IMR-90 (cell line): ENCODE measurements at places on chromosomes 2 and 18. TPM values are rescaled to one million over a fixed set of nuclear protein-coding genes. Genes with fewer than 3 reads are reported as not detected.

- DNase-seq, result no peak
These were observed 16.2 kb upstream of the ALPP start for GRCh38 chr2:232362174-232362900.

GRCh38 chr18:23249348-23249747, 114.1 kb downstream of the CABLES1 start:
- DNase-seq, result no peak

GRCh38 chr2:73886357-73886756, 6.5 kb upstream of the ACTG2 start:
- DNase-seq, result no peak

GRCh38 chr2:224145751-224146355, 106.8 kb upstream of the SERPINE2 start:
- DNase-seq, result peak; percentile 80

- no peak for DNase-seq
These were observed 5.5 kb upstream of the REV1 start for GRCh38 chr2:99495115-99495860.

DNA sequence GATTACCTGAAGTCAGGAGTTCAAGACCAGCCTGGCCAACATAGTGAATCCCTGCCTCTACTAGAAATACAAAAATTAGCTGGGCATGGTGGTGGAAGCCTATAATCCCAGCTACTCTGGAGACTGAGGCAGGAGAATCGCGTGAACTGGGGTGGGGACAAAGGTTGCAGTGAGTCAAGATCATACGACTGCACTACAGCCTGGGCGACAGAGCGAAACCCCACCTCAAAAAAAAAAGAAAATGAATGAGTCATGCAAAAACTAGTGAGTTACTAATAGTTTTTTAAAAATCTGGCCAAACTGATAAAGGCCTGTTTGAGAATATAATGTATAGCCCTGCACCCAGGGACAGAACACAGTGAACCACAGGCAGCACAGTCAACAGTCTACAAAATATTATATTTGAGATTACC, 17.5 kb downstream of the AFG3L2 start:
- DNase-seq, result peak; percentile 62

DNA sequence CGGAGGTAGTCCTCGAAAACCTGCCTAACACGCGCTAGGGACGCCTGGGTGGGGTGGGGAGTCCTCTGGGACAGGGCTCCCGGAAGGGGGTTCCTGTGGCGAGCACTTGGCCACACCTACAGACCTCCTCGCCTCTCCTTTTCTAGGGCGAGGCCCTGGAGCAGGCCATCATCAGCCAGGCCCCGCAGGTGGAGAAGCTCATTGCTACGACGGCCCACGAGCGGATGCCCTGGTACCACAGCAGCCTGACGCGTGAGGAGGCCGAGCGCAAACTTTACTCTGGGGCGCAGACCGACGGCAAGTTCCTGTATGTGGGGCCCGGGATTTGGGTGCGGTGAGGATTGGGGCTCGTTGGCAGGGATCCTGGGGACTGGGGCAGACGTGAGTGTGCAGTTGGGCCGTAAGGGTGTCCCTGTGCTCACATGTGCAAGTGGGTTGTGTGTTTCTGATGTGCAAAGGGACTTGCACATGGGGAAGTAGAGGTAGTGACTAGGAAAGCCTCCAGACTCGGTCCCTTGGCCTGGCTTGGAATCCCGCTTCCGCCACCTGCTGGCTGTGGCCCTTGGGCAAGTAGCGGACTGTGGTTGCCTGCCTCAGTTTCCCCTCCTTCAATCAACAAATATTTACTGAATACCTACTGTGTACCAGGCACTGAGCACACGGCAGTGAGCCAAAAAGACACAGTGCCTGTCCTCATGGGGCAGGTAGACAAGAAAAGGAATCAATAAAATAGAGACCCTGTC, 11.7 kb downstream of the ZAP70 start:
- no peak for DNase-seq

- DNase-seq, result peak; percentile 48
These were observed 12.2 kb upstream of the COL5A2 start for GRCh38 chr2:189191766-189192165.

GRCh38 chr2:99573634-99574251, 83.9 kb upstream of the REV1 start:
- DNase-seq, result no peak

DNA sequence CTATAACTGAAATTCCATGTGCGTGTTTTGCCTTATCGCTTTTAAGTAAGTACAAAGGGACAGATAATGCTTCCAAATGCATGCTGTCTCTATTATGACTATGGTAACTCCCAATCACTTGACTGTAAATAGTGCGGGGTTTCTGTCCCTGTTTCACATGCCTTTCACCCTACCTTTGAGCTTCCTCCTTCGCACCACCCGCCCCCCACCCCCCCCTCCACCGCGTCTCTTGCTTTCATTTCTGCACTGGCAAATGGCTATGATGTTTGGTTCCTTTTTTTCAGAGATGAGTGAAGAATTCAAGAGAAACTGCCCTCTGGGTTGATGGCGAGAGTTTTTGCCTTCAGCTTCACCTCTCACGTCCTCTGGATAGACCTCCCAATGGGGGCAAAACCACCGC, 25.0 kb upstream of the SPP2 start:
- no peak for DNase-seq

- no peak for DNase-seq
These were observed 82.0 kb downstream of the STK39 start for GRCh38 chr2:168165397-168165796.

- DNase-seq, result no peak
These were observed 87.1 kb downstream of the GFPT1 start for GRCh38 chr2:69299772-69300516.

DNA sequence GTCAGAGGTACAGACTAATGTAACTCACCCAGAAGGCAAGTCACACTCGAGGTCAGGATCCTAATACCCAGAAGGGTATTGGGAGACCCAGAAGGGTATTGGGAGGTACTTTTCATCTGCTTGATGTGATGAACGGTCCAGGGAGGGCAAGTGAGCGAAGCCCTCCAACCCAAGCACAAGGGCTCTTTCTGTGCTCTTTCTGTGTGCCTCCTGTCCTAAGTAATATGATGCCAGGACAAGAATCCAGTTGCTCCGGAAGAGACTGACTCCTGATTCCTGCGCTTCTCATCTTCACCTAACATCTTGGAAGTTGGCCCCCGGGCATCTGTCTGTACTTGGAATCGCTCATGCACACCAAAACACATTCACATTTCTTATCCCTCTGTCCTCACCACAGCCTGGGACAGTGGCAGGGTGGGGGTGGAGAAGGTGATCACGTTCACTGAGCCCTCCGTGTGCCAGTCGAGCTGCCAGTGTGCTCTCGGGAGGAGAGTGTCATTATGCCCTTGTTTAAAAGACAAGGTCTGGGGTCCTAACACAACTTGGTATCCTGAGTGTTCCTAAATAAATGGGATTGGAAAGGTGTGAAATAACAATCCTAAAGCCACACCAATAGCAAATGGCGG, 17.1 kb downstream of the GYPC start:
- DNase-seq, result no peak

GRCh38 chr18:70188113-70188512, 17.4 kb downstream of the RTTN start:
- peak; percentile 44 for DNase-seq

- peak; percentile 66 for DNase-seq
These were observed 77.3 kb downstream of the KCTD1 start for GRCh38 chr18:26471027-26471426.

- DNase-seq, result no peak
These were observed 139.8 kb upstream of the CCDC150 start for GRCh38 chr2:196499686-196500085.

DNA sequence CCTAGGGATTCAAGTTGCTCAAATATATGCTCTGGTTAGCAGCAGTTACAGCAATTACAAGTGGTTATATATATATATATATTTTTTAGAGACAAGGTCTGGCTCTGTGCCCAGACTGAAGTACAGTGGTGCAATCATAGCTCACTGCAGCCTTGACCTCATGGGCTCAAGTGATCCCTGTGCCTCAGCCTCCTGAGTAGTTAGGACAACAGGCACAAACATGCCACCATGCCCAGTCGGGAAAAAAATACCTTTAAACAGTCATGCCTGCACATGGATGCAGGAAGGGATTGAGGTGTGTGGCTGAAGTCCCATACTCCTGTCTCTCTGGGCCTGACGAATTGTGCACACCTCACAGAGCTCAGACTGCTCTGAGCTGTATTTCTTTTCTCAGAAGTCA, 19.6 kb upstream of the DNAH7 start:
- DNase-seq, result peak; percentile 45

- DNase-seq, result no peak
These were observed 65.3 kb upstream of the CCDC85A start for GRCh38 chr2:56118474-56118873.

- DNase-seq, result peak; percentile 7
These were observed 342.6 kb downstream of the CTNNA2 start for GRCh38 chr2:79855264-79856006.

GRCh38 chr2:22209545-22209944, 1085.8 kb downstream of the TDRD15 start:
- DNase-seq, result no peak

- peak; percentile 61 for DNase-seq
These were observed 670.7 kb downstream of the ERBB4 start for GRCh38 chr2:211867845-211868451.

DNA sequence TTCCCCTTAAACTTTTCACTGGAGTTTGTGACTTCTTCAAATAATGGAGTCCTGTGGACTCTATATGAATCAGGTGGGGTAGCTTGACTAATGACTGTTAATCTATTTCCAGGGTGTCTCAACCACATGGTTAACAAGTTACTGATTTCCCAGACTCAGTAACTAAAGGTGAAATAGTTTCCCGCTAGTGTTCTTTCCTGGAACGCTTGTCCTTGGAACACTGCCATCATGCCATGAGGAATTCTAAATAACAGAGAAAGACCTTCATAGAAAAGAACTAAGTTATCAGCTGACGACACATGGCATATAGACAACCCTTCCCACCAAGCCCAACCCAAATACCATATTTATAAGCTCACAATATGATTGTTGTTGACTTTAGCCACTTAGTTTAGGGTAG, 1027.9 kb upstream of the FAM98A start:
- DNase-seq, result no peak

DNA sequence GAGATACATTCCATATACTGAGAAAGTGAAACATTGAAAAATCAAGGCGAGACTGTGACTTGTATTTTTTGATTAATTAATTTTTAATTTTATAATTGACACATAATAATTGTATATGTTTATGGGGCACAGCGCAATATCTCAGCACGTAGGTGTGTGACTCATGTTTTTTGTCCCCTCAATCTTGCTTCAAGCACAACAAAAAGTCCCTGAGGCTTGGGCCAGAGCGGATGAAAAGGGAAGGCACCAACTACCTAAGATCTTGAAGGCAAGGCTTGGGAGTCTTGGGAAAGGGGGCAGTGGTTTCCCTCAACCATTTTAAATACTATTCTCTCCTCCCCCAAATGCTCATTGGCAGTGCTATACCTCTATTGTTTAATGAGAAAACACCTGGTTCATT, 9.9 kb downstream of the SGPP2 start:
- DNase-seq, result no peak

GRCh38 chr2:45964223-45964841, 312.9 kb downstream of the PRKCE start:
- peak; percentile 90 for DNase-seq

GRCh38 chr2:109128048-109128615, 873 bp upstream of the SH3RF3 start:
- peak; percentile 91 for DNase-seq

- no peak for DNase-seq
These were observed 311.9 kb downstream of the TXNL1 start for GRCh38 chr18:56326336-56327072.

- no peak for DNase-seq
These were observed 44.4 kb downstream of the TFPI start for GRCh38 chr2:187509667-187510417.

GRCh38 chr18:78525366-78526111, 454.1 kb upstream of the SALL3 start:
- DNase-seq, result peak; percentile 1

- DNase-seq, result no peak
These were observed 11.7 kb upstream of the ACTR2 start for GRCh38 chr2:65215946-65216345.

- peak; percentile 60 for DNase-seq
These were observed 75.1 kb downstream of the SH3BP4 start for GRCh38 chr2:235026649-235027557.

- DNase-seq, result peak; percentile 68
These were observed 1.1 kb downstream of the ATAD2B start for GRCh38 chr2:23925702-23926289.

GRCh38 chr2:112680666-112681101, 34.9 kb downstream of the SLC20A1 start:
- no peak for DNase-seq

Gene LRP2
- polyA plus RNA-seq, result not detected in 2 replicates

Gene PDE11A
- polyA plus RNA-seq, result 0.20 and 0.21 TPM in 2 replicates

Gene MYL12A
- polyA plus RNA-seq, result 469 and 549 TPM in 2 replicates

Gene KIF5C
- polyA plus RNA-seq, result 0.10 and 0.13 TPM in 2 replicates

Gene ST8SIA3
- not detected in 2 replicates for polyA plus RNA-seq

Gene TUBA4B
- not detected in 2 replicates for polyA plus RNA-seq

Gene KCNG2
- polyA plus RNA-seq, result 0.09 TPM in 1 of 2 replicates, not detected in the other

Gene LRATD1
- polyA plus RNA-seq, result 0.40 and 0.60 TPM in 2 replicates

Gene ACTG2
- 887 and 899 TPM in 2 replicates for polyA plus RNA-seq

Gene VAMP5
- 103 and 121 TPM in 2 replicates for polyA plus RNA-seq

Gene CNNM4
- 4.1 and 4.6 TPM in 2 replicates for polyA plus RNA-seq

Gene METAP1D
- 5.5 TPM in 2 replicates for polyA plus RNA-seq

Gene CYP27C1
- not detected in 2 replicates for polyA plus RNA-seq

Gene CXCR1
- not detected in 2 replicates for polyA plus RNA-seq

Gene ZAP70
- 0.09 TPM in 2 replicates for polyA plus RNA-seq

Gene KLHL14
- polyA plus RNA-seq, result not detected in 2 replicates

Gene CCDC102B
- 0.67 and 1.4 TPM in 2 replicates for polyA plus RNA-seq

Gene L3MBTL4
- polyA plus RNA-seq, result 0.02 and 0.03 TPM in 2 replicates

Gene DIPK1C
- not detected in 2 replicates for polyA plus RNA-seq
